Ascending aorta (tissue), 2 donors: ENCODE measurements at places on chromosomes 3 and 15. TPM values are rescaled to one million over a fixed set of nuclear protein-coding genes. Genes with fewer than 3 reads are reported as not detected.

CHST13 gene
- not detected for total RNA-seq

PLA2G4E gene
- not detected for total RNA-seq

NEK11 gene
- total RNA-seq: 4.0 TPM

PP2D1 gene
- total RNA-seq: not detected

A4GNT gene
- total RNA-seq: not detected

TGM5 gene
- total RNA-seq: not detected

SV2B gene
- total RNA-seq: 0.11 TPM

MTFMT gene
- 54.7 TPM for total RNA-seq

TUSC7 gene
- not detected for total RNA-seq

GATM gene
- 6.1 TPM for total RNA-seq

ST8SIA2 gene
- total RNA-seq: not detected

TSC22D2 gene
- 17.9 TPM for total RNA-seq

CNTN6 gene
- not detected for total RNA-seq

CFAP100 gene
- not detected for total RNA-seq

KAT2B gene
- 10.5 TPM for total RNA-seq

ATG7 gene
- 48.5 TPM for total RNA-seq

CTXN2 gene
- not detected for total RNA-seq

OIP5 gene
- not detected for total RNA-seq

SLC15A2 gene
- not detected for total RNA-seq

CFAP91 gene
- 3.5 TPM for total RNA-seq

UBA7 gene
- total RNA-seq: 56.1 TPM

FGF7 gene
- total RNA-seq: 31.4 TPM

NR2E3 gene
- not detected for total RNA-seq

PPCDC gene
- total RNA-seq: 8.9 TPM
